Natural killer cell treated with Interleukin-12 subunit alpha and Interleukin-12 subunit beta and Interleukin-15 and Interleukin-18, amount 100 ng/mL, for 72 hours (primary cell): ENCODE measurements at places on chromosomes 4 and X. TPM values are rescaled to one million over a fixed set of nuclear protein-coding genes. Genes with fewer than 3 reads are reported as not detected.

DNA sequence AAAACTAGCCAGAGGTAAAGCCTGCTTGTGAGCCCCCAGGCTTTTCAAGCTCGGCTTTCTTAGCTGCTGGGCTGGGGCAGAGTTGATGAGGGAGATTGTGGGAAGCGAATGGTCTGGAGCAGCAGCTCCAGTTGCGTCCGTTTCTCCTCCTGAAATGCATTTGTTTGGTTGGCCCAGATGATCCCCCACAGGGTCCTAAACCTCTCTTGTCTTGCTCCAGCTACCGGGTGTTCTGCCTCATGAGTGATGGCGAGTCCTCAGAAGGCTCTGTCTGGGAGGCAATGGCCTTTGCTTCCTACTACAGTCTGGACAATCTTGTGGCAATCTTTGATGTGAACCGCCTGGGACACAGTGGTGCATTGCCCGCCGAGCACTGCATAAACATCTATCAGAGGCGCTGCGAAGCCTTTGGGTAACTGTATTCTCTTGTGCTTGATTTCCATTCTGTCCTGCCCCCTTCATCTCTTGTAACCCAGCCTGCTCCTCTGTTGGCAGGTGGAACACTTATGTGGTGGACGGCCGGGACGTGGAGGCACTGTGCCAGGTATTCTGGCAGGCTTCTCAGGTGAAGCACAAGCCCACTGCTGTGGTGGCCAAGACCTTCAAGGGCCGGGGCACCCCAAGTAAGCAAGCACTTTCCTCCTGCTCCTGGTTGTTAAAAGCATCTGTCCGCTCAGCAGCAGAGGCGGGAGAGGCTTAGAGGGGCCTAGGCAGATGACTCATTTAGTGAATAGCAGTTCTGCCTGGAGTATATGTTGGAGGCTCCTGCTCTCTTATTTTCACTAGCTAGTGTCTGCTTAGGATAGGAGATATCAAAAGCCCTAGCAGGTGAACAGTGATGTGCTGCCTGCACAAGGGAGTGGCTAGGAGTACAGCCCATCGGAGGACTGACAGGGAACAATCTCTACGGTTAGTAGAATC is 15.3 kb downstream of the TKTL1 start:
- DNase-seq = no peak

DNA sequence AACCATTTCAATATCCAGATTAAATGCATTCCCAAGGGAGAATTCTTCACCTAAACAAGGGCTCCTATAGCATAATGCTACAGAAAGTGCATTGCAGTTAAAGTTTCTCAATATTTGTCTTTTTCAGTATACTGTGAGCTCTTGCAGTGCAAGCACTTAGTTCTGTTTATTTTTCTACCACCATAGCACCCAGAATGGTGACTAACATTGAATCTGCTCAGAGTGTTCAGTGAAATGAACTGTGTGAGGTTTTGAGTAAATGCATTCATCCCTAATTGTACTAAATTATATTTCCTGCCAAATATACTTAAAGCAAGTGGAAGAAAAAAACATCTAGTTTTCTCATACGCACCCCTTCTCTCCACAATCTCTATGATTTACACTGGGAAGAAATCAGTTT is 383.9 kb downstream of the PCDH7 start:
- no peak for DNase-seq

Gene CCNB3
- 0.74 TPM for total RNA-seq

GRCh38 chr4:163621821-163622220 is 127.3 kb downstream of the TMA16 start:
- no peak for DNase-seq

DNA sequence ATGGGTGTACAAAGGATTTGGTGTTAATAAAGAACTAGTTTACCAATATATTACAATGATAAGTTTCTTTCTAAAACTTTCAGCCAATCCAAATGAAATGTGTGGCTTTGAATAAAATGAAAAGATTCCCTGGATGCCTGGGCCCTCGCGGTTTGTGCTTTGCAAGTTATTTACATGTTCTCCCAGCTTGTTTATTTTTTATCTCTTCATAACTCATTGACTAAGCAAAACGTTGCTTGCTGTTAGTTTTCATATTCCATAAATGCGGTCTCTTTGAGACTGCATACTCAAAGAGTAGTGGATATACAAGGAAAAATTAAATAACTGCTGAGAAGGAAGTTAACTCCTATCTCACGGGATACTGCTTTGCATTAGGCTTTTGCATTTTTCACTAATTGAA is 26.0 kb downstream of the FHDC1 start:
- DNase-seq = no peak

DNA sequence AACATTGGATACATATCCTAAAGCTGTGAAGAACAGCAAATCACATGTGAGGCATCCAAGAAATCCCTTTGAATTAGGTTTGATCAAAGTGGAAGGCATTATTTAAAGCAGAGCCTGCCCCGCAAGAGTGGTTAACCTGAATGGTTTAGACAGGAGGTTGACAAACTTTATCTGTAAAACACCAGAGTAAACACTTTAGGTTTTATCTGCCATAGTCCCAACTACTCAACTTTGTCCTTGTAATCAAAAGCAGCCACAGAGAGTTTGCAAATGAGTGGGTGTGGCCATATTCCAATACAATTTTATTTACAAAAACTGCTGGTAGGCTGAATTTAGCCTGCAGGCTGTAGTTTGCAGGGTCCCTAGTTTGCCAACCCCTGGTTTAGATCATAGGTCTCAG is 25.2 kb upstream of the FGFBP2 start:
- DNase-seq = no peak
